ENCODE measurements at places on chromosomes 6 and 20.

DNA sequence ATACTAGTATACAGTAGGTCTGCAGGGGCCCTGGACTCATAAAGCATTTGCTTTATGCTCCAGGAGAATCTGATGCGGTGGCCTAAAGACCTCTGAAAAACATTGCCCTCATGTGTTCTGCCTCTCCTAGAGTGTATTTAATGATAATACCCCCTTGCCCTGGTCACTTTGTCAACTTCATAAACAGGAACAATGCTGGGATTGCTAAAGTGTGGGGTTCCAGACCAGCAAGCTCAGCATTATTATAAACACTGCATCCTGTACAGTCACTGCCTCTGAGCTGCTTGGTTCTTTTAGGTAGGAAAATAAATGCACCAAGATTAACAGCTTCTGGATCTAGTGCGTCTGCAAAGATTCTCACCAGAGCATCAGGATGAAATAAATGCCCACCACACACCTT lies 12.2 kb downstream of the TREM1 start:
- DNase-seq: no peak

- no peak for DNase-seq
Observed at GRCh38 chr20:31633339-31633914, 4.3 kb upstream of the COX4I2 start.

DNA sequence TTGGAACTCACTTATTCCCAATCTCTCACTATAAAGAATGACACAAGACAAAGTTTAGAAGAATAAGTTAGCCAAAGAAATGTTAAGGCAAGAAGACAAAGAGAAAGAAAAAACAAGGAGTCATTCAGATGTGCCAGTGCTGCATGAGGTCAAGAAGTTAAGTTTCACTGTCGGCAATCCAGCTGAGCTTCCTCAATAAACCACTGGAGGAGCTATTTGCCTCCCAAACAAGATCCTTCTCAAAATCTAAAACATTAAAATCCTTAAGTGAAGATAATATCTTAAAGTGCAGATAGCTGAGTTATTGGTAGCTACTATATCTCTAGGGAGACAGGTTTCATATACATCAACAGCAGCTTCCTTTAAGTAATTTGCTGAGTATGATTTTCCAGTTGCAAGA lies 512.3 kb downstream of the HDGFL1 start:
- no peak for DNase-seq

DNA sequence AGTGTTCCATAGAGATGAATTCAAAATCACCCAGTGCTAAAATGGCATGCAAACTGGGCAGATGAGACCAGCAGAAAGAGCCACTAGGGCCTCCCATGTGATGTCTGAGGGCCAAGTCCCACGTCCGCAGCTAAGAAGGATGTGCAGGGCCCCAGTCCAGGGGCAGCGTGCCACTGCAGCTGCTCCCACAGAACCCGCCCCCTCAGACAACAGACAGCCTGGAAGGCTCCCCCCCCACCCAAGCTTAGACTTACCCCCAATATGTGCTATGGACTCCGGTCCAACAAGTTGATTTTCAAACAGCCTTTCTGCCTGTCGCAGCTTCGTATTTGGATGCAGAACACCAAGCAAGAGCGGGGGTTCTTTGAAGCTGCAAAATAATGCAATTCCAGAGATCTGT lies 14.0 kb downstream of the APMAP start:
- no peak for DNase-seq

GRCh38 chr6:157800420-157801237 lies 22.4 kb upstream of the SNX9 start:
- no peak for DNase-seq

Measured in T follicular helper cell (primary cell).